ENCODE measurements at places on chromosomes 11 and 22.

GRCh38 chr11:76292583-76293188, 86.4 kb upstream of the WNT11 start:
- no peak for DNase-seq

- DNase-seq: no peak
These were observed 114.5 kb upstream of the MTNR1B start for GRCh38 chr11:92854952-92855351.

DNA sequence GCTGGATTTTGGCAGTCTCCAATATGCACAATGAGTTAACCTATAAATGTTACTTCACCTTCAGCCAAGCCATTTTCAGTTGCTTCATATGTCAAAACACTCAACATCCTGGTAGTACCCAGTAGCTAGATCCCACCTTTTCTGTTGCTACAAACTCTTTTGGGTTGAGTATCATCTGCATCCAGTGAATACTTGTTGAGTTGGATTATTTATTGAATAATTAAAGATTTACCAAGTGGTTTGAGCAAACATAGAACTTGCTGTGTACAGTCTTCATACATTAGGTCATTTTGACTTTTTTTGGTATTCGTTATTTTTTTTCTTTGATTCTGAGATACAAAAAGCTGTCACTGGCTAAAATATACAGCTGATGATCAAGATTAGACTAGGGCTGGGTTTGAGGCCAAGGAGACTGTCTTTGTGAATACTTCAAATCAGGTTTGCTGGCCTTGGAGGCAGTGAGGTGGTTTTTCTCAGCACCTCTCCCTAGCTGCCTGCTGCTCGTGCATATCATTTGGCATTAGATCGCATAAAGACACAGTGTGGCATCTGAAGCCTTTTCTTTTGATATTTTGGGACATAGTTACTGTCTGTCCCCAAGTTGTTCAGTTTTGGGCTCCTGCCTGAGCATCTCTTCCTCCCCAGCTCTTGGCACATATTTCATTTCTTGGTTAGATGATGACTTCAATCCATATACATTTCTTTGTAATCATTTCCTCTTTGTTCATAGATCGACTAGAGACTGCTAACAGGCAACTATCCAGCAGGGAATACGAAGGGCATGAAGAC, 62.8 kb downstream of the AMOTL1 start:
- no peak for DNase-seq

GRCh38 chr22:25546751-25547150, 17.7 kb upstream of the GRK3 start:
- DNase-seq: no peak

- DNase-seq: no peak
These were observed 12.3 kb downstream of the KCNJ5 start for GRCh38 chr11:128903248-128904061.

GRCh38 chr11:1167751-1168231, 10.0 kb downstream of the MUC5AC start:
- no peak for DNase-seq

DNA sequence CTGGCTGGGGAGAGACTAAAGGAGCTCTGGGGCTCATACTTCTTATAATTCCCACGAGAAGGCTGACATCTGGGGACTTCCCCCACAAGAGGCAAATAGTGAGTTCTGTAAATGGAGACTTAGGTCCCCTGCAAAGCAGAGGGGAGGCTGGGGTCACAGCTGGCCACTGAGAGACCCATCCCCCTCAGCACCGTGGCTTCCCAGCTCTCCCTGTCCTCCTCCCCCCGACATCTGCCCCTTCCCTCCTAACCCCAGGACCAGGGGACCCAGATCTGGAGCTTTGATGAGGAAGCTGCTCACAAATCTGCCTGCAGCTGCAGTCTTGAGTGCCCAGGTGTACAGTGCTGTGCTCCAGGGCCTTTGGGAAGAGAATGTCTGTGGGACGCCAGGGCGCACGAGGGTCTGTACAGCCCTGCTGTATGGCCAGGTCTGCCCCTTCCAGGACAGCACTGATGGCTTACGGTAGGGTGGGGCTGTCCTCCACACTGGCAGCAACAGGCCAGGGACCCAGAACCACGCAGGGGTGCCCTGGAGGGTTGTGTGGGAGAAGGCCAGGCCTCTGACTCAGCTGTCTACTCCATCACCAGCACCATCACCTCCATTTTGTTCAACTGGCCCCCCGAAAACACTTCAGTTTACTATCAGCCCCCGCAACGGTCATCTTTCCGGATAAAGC, 1.1 kb downstream of the RGL4 start:
- DNase-seq: no peak

- DNase-seq: no peak
These were observed 848 bp upstream of the PTPRCAP start for GRCh38 chr11:67438158-67438902.

DNA sequence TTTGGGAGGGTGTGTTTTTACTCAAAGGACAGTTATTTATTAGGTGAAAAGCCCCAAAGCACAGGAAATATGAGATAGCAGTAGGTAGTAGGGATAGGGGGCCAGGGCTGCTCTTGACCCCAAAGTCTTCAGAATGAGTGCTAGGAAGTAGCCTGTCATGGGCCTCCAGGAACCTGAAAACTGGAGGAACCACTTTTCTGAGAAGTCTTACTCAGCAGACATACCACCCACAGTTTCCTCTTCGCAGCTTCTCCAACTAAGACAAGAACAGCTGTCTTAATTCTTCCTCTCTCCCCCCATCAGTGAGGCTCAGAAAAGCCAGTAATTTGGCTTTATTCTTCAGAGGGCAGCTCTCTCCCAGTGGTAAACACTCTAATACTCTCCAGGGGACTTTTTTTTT, 84.0 kb upstream of the CTSC start:
- no peak for DNase-seq
